ENCODE measurements at places on chromosomes 4 and X. TPM values are rescaled to one million over a fixed set of nuclear protein-coding genes. Genes with fewer than 3 reads are reported as not detected.

- DNase-seq = no peak
Observed at GRCh38 chr4:175456131-175456530, 355.9 kb downstream of the GPM6A start.

DNA sequence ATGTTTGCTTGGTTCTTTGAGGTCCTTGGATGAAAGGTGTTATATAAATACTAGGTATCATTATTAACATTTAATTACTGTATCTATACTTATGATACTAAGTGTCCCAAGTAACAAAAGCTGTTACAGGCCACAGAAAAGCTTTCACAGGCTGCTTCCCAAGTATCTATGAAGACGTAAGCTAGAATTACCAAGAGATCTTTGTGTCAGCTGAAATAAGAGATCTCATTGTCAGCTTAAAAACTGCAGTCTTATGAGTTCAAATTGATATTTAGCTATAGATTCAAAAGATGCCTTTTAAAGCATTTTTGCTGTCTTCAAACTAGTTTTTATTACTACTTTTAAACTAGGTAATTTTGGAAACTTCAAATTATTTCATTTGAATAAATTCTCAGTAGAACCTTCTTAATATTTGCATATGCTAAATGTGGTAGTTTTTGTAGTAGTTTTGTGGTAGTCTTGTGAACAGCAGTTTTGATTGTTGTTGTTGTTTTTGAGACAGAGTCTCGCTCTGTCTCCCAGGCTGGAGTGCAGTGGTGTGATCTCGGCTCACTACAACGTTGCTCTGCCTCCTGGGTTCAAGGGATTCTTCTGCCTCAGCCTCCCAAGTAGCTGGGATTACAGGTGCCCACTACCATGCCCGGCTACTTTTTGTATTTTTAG, 170.0 kb upstream of the RPL34 start:
- no peak for DNase-seq

GRCh38 chr4:173252024-173252935, 81.9 kb downstream of the HMGB2 start:
- DNase-seq = peak; percentile 72

GRCh38 chr4:124873361-124874171, 161.0 kb upstream of the ANKRD50 start:
- peak; percentile 12 for DNase-seq

The SHROOM2 gene
- 16.8 TPM for polyA plus RNA-seq

GRCh38 chr4:176230836-176231235, 35.5 kb upstream of the SPATA4 start:
- no peak for DNase-seq

- no peak for DNase-seq
Observed at GRCh38 chrX:155967653-155968325, 29.7 kb upstream of the IL9R start.

The PDCL2 gene
- polyA plus RNA-seq = not detected

- no peak for DNase-seq
Observed at GRCh38 chr4:93743022-93743421, 85.5 kb upstream of the ATOH1 start.

The SOWAHD gene
- polyA plus RNA-seq = 0.38 TPM

The PCDH18 gene
- polyA plus RNA-seq = 167 TPM

- peak; percentile 5 for DNase-seq
Observed at GRCh38 chrX:6460893-6461490, 73.9 kb downstream of the VCX3A start.

The SSX3 gene
- not detected for polyA plus RNA-seq

GRCh38 chrX:153153516-153153915, 25.6 kb upstream of the MAGEA1 start:
- DNase-seq = no peak

DNA sequence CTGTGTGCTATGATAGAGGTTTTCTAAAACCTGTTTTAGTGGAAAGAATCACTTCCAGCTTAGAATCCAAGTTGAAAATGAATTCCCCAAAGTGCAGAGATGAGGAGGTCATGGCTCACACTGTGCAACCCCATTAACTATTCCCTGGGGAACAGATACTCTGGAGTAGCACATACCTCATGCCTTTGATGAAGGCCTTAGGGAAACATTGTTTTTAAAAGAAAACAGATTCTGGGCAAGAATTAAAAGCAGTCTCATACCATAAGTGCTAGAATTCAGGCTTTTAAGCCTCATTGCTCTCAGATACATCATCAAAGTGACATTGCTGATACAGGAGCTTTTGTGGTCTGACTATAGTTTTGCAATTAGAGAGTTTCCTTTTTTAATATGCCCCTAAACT, 115.1 kb downstream of the NDST4 start:
- no peak for DNase-seq

- no peak for DNase-seq
Observed at GRCh38 chr4:109041463-109042360, 260.7 kb downstream of the COL25A1 start.

DNA sequence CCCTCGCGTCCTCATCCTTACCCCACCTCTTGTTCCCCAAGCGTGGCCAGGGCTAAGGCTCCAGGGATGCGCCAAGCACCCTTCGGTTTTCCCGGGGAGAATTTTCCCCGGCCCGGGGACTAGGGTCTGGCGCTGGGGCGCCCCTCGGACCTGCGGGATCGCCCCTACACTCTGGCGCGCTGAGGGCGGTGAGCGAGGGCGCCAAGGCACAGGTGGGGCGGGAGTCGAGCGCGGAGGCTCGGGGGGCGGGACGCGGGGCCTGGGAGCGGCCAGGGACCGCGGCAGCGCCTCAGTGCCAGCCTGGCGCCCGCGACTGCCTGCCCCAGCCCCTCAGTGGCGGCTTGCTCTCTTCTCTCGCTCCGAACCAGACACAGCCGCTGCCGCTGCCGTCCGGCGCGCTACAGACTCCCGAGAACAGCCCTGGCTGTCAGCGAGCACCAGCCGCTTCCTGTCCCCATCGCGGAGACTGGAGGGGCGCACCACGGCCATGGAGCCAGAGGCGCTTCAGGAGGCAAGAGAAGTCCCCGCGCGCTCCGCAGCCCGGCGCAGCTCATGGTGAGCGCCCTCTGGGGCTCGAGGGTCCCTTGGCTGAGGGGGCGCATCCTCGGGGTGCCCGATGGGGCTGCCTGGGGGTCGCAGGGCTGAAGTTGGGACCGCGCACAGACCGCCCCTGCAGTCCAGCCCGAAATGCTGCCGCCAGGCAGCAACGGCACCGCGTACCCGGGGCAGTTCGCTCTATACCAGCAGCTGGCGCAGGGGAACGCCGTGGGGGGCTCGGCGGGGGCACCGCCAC, at the start of gene DRD5:
Gene DRD5, plus strand, starts transcription at position 292 of the 793 bp plus-strand sequence. Its CDS starts 396 bp downstream, at position 688.
- no peak for DNase-seq

DNA sequence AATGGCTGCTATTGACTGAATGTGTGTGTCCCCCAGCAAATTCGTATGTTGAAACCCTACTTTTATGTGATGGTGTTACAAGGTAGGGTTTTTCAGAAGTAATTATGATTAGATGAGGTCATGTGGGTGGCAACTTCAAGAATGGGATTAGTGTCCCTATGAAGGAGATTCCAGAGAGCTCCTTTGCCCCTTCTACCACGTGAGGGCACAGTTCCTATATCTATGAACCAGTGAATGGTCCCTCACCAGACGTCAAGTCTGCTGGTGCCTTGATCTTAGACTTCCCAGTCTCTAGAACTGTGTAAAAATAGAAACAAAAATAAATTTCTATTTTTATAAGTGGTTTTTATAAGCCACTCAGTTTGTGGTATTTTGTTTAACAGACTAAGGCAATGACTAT, 1137.6 kb upstream of the IGFBP7 start:
- DNase-seq = no peak

The DGKQ gene
- polyA plus RNA-seq = 5.8 TPM

The SOWAHB gene
- 5.0 TPM for polyA plus RNA-seq

The TCP11X2 gene
- polyA plus RNA-seq = 2.4 TPM

GRCh38 chr4:38670109-38670901, 6.3 kb downstream of the KLF3 start:
- no peak for DNase-seq

The OPN1MW3 gene
- not detected for polyA plus RNA-seq

- DNase-seq = no peak
Observed at GRCh38 chr4:183409483-183409882, 35.0 kb upstream of the CDKN2AIP start.

- no peak for DNase-seq
Observed at GRCh38 chrX:130145123-130145522, 20.5 kb downstream of the AIFM1 start.

GRCh38 chrX:115318139-115318538, 28.6 kb downstream of the LUZP4 start:
- no peak for DNase-seq

DNA sequence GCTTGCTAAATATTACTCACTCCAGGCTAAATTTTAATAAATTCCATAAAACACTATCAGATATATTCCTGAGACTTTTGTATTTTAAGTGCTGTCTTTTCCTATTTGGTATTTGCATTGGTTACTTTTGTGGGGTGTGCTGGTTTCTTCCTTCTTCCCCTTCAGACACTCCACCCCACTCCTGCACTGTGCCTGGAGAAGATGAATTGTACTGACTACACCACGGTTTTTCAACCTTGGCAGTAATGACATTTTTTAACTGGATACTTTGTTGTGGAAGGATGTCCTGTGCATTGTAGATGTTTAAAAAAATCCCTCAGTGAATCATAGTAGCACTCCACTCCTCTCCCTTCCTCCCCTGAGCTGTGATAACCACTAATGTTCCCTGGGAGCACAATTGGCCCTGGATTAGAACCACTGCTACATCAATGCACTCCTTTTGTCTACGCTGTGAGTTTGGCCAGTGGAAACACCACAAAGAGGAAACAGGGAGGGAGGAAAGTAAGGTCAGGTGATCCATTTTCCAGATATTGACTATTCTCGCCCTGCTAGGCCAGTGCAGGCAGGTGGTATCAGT, 36.3 kb downstream of the SNCA start:
- no peak for DNase-seq

DNA sequence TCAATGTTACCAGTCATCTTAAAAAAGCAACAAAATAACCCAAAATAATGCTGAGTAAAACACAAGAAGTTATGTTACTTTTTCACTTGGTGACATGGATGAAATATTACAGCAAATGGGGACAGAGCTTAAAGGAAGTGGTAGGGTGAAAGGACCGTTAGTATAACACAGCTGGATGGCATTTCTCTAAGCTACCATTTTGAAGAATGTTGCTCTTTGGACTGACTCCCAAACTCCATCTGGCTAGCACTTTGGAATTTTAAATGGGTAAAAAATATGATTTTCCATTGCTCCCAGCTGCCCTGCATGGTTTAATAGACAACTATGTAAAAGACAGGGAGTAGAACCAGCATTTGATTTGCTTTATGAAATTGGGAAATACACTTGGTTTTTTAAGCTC, 27.6 kb downstream of the CLCN5 start:
- DNase-seq = no peak

- no peak for DNase-seq
Observed at GRCh38 chr4:89368861-89369260, 61.3 kb upstream of the GPRIN3 start.

DNA sequence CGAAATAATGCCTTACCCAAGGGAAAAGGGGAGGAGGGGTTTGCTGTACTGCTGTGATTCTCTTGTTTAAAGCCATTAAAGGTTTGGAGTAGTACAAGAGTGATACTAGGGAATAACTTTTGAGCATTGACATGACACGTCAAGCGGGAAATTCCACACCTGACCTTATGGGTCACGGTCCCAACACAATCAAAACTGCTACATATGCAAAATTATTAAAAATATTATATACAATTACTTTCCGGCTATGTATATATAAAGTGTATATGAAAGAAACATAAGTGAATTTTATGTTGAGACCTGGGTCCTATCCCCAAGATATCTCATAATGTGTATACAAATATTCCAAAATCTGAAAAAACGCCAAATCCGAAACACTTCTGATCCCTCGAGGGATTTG, 21.0 kb downstream of the FNIP2 start:
- no peak for DNase-seq

The LONRF3 gene
- 0.85 TPM for polyA plus RNA-seq

DNA sequence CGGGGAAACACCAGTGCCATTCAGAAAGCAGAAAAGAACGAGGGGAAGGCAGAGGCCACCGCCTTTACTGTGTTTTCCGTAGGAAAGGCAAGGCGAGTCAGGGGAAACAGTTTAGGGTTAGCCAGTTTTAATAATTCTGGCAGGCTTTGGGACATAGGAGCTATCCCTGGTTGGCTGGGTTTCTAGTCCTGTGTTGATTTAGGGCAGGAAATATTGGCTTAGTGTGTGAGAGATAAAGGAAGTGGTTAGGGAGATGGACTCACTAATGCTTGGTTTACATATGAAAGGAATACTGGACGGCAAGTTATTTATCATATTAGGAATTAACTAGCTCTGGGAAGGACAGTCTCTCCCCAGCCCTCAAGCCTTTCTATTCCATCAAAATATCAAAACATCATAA, 53.1 kb downstream of the SYNPO2 start:
- no peak for DNase-seq

GRCh38 chr4:134200811-134201215, 776 bp downstream of the PABPC4L start:
- no peak for DNase-seq

DNA sequence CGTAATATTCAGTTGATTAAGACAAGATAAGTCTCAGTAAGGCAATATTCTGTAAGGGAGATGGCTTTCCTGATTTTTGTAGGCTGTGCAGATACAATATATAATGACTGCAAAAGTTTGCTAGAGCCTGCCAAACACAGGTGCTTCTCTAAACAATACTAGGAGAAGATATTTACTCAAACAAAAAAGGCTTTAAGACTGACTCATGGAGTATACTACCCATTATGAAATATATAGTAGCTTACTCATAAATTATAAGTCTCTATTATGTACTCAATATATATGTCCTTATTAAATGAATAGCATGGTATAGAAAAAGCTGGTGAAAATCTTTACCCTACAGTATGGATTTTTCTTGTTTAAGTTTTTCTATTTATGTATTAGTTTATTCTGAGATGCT, 93.2 kb upstream of the IL15 start:
- DNase-seq = no peak

- DNase-seq = no peak
Observed at GRCh38 chrX:71541210-71542022, 8.5 kb downstream of the OGT start.

GRCh38 chr4:87235020-87235671, 14.7 kb upstream of the KLHL8 start:
- DNase-seq = no peak

The TIGD4 gene
- 3.1 TPM for polyA plus RNA-seq

DNA sequence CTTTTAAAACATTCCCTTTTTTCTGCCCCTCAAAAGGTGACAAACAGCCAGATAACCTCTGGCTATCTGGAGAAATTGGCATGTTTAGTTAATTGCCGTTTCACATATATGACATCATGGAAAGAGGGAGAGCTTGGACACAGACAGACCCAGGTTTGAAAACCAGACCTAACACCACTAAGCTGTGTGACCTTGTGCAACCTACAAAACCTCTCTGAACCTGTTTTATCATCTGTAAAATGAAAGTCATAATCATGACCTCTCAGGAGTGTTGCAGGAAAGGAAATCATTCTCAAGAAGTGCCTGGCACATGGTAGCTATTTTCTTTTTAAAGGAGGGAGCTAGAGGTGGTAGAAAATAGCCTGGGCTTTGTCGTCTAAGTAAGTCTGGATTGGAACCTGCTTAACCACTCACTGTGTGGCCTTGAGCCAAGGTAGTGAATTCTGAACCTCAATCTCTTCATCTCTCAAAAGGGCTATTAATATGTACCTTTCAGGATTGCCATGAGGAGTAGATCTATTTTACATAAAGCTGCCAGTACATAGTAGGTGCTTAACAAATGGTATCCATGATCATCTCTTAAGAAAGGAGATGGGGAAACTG, 363.5 kb downstream of the BCOR start:
- DNase-seq = no peak

GRCh38 chr4:78691971-78692821, 84.0 kb upstream of the BMP2K start:
- DNase-seq = no peak

Measured in left kidney (tissue), 8 donors.